GM12892 (cell line): ENCODE measurements at places on chromosomes 6 and 20.

- no peak for DNase-seq
These were observed 51.4 kb upstream of the PLEKHG1 start for GRCh38 chr6:150548330-150548729.

GRCh38 chr20:62365814-62366369 is 1.2 kb downstream of the LAMA5 start:
- no peak for DNase-seq

- DNase-seq: no peak
These were observed 18.5 kb upstream of the ISM1 start for GRCh38 chr20:13202565-13202964.

DNA sequence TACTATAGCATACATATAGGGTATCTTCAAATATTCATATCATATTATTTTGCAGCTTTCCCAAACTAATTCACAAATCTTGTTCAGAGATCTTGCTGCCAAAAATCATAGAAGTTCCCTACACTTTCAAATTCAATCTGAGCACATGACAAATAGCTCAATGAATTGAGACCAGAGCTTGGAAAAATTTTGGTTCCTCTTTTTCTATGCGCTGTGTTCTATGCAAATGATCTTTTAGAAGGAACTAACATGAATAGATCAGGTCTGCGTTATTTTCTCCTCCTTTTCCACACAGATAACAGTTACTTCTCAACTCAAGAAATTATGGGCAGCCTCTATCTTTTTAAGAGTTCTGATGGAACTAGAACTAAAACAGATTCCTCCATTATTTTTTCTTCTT is 316.3 kb downstream of the ARHGAP18 start:
- no peak for DNase-seq

DNA sequence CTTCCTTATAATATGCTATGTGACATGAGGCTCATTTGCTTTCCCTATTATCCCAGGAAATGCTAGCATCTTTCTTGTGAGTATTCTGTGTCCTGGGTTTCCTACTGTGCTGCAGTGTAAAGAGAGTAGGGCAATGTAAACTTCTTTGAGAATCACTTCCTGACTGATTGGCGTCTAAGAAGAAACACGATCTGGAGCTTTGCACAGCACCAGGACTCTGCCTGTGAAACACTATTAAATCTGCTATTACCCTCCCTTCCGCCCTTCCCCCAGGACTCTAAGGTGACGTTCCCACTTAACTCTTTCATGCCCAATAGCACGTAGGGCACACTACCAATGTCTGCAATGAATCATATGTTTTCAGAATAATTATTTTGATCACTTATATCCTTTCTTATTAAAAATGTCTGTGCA is 607.3 kb upstream of the CITED2 start:
- no peak for DNase-seq

GRCh38 chr6:80271074-80271473 is 164.6 kb downstream of the BCKDHB start:
- DNase-seq: no peak

DNA sequence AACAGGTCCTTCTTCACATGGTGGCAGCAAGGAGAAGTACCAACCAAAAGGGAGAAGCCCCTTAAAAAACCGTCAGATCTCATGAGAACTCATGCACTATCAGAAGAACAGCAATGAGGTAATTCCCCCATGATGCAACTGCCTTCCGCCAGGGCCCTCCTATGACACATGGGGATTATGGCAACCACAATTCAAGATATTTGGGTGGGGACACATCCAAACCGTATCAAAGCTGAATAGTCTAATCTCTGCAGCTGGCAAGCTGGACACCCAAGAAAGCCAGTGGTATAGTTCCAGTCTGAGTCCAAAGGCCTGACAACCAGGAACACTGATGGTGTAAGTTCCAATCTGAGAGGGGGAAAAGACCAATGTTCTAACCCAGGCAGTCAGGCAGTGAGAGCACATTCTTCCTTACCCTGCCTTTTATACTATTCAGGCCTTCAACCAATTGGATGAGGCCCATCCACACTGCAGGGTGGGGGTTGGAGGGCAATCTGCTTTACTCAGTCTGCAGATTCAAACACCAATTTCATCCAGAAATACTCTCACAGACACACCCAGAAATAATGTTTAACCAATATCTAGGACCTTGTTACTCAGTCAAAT is 17.9 kb upstream of the CNKSR3 start:
- DNase-seq: no peak

DNA sequence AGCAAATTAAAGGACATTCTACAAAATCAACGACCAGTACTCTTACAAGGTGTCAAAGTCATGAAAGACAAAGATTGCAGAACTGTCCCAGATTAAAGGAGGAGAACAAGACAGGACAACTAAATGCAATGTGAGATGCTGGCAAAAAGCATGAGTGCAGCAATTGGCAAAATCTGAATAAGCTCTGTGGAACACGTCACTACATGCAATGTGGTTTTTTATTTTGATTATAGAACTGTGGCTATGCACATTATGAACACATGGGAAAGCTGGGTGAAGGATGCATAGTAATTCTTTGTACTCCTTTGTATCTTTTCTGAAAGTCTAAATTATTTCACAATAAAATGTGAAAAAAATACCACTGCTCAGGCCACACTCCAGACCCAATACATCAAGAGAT is 509.4 kb downstream of the KIF16B start:
- no peak for DNase-seq
